ENCODE measurements at places on chromosomes 1 and 21.

DNA sequence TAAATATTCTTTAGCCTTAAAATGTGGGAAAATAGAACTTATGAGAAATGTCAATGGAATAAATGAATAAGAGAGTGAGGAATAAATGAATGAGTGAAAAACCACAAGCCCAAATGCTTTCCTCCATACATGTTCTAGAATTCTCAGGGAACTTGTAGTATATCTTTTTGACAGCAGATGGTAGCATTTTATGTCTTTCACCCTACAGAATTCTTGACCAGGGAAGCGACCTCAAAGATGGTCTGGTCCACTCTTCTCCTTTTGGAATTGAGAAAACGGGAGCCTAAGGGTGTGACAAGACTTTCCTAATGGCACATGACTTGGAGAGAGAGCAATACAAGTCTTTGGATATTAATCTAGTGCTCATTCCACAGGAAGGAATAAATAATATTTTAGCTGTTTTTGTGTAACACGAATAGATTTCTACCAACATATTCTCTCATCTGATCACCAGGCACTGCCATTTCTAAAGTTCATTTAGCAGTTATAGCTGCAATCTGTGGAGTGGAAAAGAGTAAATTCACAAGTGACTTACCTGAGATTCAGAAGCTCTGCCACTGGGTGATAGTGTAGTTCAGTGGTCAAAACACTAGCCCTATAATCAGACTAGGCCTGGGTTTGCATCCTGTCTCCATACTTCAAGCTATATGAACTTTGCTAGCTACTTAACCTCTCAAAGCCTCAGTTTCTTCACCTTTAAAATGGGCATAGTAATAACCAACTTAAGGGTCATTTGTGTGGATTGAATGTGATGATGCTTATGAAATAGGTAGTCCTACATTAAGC is 15.0 kb upstream of the F5 start:
- peak; percentile 57 for DNase-seq

GRCh38 chr1:153478692-153479618 is 18.5 kb upstream of the S100A7 start:
- DNase-seq, result no peak

- DNase-seq, result no peak
Observed at GRCh38 chr1:226943156-226943555, 3.1 kb downstream of the COQ8A start.

DNA sequence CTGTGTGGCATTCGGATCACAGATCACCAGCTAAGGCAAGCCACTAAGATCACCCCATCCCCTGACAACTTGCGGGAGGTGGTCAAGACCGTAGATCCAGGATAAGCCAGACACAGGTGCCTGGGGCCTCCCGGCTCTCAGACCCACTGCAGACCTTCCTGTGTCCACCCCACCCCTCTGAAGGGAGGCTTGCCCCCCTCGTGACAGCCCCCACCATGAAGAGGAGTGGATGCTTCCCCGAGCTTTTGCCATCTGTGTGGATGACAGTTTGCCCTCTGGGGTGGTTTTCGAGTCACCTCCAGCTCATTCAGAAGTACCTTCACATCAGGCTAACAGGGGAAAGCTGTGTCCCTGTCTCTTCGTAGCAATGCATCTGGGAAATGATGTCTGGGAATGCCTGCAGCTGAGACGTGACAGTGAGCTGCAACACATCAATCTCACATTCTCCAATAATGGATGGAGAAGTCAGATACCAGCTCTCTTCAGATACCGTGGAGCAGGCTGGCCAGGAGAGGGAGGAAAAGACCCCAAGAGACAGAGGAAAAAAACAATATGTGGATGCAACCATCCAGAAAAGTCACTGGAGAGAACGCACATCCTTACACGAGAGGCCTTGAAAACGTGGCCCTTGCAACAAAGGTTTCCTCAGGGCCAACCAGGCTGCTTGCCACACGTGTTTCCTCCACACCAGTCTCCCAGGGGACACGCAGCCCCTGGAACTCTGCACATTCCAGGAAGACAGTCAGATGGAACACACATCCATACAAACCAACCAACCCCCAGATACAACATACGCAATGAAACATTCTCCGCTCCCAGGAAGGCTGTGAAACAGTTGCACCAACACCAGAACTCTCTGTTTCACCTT is 20.4 kb upstream of the FHAD1 start:
- DNase-seq, result no peak

GRCh38 chr1:235608278-235608677 is 41.3 kb downstream of the GNG4 start:
- no peak for DNase-seq

DNA sequence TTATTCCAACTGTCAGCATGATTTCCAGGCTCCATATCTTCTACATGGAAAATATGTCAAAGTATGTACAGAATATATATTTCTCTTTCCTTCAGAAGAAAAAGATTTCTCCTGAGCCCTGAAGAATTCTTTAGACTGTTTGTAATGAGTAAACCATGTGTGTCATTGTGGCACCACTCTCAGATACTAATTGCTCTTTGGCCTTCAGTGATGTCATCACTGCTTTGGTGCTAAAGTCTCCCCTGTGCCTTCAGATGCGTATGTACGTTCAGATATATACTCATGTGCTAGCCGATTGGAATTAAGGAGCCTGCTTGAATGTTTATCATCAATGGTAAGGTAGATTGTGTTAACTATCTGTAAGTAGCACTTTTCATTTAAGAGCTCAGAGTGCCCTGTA is 20.6 kb upstream of the NBL1 start:
- DNase-seq, result no peak

- peak; percentile 80 for DNase-seq
Observed at GRCh38 chr1:186617926-186618325, 62.3 kb downstream of the PTGS2 start.

DNA sequence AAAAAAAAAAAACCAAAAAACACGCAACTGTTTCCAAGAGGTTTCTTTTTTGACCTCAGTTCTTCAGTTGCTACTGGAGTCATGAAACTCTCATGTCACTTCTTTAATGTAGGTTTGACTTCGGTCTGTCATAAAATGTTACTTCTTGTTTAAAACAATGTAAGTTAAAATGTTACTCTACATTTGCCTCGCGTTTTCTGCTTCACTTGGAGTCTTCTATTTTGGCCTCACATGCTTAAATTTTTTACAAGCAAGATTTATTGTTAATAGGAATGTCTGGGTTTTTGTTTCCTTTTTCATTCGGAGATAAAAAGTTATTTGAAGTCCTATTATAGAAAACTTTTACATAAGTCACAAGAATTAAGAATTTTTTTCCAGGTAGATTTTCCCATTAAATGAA is 880.2 kb downstream of the LTN1 start:
- no peak for DNase-seq

- no peak for DNase-seq
Observed at GRCh38 chr1:160839746-160840145, 22.9 kb downstream of the CD244 start.

DNA sequence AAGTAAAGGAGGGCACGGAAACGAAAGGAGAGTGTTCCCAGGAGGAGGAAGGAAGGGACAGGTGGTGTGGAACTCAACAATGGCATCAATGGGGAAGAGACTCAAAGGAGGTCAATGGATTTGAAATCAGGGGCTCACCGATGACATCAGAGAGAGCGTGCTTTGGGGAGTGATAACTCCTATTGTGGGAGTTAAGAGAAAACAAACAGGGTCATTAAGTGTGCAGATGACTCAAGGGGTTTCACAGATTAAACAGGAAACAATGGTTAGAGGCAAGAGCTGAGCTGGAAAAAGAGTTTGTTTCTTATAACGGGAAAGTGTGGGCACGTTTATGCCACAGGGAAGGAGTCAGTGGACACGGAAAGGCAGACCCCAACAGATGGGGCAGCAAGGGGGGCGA is 629.1 kb downstream of the SMYD3 start:
- no peak for DNase-seq

DNA sequence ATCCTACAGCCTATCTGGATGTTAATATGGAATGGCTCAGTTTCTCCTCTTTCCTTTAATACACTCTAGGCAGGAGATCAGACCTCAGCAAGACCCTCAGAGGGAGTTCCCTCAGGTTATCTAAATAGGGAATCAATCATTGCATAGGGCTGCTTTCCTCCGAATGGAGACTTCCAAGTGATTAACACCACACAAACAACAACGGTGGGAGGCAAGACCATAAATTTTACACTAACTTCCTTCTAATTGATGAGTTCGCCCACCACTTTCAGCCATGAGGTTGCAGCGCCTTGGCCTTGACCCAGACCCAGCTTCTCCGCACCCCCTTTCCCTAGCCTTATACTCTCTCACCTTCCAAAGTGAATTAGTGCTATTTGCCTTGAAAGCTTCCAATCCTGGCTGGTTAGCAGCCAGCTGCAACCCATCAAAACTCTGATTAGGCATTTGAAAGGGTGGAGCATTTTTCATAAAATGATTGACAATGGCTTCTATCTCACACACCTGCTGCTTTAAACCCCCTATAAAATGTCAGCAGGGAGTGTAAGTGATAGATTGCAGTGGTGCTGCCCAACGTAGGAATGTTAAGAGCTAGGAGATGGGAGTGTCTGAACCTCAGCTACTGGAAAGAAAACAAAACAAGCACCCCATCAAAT is 534.9 kb upstream of the USP24 start:
- no peak for DNase-seq

- no peak for DNase-seq
Observed at GRCh38 chr1:240385985-240386978, 225.7 kb downstream of the GREM2 start.

DNA sequence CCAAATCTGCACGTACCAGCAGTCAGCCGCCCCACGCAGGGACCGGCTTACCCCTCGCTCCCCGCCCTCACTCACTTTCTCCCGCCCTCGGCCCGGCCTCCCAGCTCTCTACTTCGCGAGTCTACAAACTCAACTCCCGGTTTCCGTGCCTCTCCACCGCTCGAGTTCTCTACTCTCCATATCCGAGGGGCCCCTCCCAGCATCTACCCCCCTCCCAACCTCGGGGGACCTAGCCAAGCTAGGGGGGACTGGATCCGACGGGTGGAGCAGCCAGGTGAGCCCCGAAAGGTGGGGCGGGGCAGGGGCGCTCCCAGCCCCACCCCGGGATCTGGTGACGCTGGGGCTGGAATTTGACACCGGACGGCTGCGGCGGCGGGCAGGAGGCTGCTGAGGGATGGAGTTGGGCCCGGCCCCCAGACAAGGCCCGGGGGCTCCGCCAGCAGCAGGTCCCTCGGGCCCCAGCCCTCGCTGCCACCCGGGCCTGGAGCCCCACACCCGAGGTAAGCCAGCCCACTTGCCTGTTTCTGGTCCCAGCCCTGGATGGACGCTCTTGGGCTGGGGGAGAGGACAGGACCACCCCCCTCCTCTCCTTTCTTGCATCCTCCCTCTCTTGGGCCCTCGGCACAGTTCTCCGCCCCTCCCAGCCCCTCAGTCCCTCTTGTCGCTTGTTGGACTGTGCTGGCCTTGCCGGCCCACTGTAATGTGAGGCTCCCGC is at the start of gene ARTN:
ARTN (plus strand) TSS at position 416 of the 715 bp plus-strand sequence. CDS start 1,856 bp downstream, outside the sequence.
- DNase-seq, result no peak

GRCh38 chr21:41219498-41220207 is 51.7 kb downstream of the BACE2 start:
- no peak for DNase-seq

DNA sequence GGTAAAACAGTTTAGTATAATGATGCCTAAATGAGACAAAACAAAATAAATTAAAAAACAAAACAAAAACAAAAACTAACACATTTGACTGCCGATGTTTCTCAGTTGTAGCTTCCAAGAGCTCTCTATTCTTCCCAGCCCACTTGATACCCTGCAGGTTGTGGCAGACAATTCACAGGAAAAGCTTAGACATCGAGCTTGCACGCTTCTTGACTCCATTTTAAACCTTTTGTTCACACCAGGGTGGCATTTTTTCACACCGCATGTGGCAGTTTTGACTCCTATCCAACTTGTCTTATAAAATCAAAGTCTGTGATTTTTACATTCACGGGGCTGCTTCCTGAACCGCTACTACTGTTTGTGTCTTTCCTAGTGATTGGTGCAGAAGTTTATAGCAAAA is 575.9 kb downstream of the USP25 start:
- DNase-seq, result no peak

DNA sequence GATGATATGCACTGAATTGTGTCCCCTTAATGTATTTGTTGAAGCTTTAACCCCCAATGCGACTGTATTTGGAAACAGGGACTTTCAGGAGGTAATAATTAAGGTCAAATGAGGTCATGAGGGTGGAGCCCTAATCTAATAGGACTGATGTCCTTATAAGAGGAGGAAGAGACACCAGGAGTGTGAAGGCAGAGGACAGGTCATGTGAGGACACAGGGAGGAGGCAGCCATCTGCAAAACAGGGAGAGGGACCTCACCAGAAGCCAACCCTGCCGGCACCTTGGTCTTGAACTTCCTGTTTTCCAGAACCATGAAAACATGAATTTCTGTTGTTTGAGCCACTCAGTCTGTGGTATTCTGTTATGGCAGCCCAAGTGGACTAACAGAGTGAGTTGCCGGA is 15.3 kb downstream of the SYF2 start:
- peak; percentile 16 for DNase-seq

- no peak for DNase-seq
Observed at GRCh38 chr1:226569879-226570547, 21.4 kb downstream of the STUM start.

GRCh38 chr1:176976771-176977170 is 187.7 kb downstream of the ASTN1 start:
- no peak for DNase-seq

- DNase-seq, result no peak
Observed at GRCh38 chr1:222777977-222778376, 36.9 kb upstream of the DISP1 start.

All from inflammatory macrophage treated with lipopolysaccharide for 4 hours (primary cell).